ENCODE measurements at places on chromosomes 7 and 10.

DNA sequence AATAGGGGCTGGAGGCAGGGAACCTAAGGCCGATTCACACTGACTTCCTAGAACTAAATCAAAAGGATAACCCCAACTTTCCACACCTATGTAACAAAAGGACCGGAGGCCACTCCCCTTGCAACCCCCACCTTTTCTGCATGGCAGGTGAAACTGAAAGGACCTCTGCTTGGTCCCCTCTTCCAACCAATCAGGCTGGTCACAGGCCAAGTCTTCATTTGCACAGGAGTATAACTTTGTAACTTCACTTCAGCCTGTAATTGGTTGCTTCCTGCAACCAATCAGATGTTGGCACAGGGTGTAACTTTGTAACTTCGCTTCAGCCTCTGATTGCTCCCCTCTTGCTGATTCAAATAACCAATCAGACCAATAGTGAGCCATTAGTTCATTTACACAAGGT is 190.0 kb downstream of the FAM107B start:
- DNase-seq: no peak

GRCh38 chr10:78341953-78342614 is 308.4 kb downstream of the RPS24 start:
- no peak for DNase-seq

DNA sequence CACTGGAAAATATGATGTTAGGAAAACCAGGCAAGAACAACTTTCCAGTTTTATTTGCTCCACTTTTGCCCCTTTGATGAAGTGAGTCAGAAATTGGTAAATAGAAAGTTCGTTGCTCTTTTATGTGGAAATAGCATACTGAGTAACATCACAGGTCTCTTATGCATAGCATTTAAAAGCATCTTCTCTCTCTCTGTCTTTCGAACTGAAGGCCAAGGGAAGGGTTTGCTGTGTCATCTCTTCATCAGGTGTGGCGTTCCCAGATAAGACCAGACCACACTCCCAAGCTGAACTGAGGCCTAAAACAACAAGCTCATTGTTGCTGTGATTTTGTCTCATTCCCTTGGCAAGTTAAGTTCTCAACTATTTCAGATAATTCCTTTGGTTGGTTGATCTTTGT is 131.8 kb upstream of the GRB10 start:
- DNase-seq: no peak

- no peak for DNase-seq
Observed at GRCh38 chr10:9222917-9223316, 1168.4 kb downstream of the GATA3 start.

- DNase-seq: peak; percentile 62
Observed at GRCh38 chr10:34666008-34666704, 148.9 kb downstream of the PARD3 start.

- DNase-seq: no peak
Observed at GRCh38 chr10:36109399-36110023, 467.4 kb upstream of the FZD8 start.

DNA sequence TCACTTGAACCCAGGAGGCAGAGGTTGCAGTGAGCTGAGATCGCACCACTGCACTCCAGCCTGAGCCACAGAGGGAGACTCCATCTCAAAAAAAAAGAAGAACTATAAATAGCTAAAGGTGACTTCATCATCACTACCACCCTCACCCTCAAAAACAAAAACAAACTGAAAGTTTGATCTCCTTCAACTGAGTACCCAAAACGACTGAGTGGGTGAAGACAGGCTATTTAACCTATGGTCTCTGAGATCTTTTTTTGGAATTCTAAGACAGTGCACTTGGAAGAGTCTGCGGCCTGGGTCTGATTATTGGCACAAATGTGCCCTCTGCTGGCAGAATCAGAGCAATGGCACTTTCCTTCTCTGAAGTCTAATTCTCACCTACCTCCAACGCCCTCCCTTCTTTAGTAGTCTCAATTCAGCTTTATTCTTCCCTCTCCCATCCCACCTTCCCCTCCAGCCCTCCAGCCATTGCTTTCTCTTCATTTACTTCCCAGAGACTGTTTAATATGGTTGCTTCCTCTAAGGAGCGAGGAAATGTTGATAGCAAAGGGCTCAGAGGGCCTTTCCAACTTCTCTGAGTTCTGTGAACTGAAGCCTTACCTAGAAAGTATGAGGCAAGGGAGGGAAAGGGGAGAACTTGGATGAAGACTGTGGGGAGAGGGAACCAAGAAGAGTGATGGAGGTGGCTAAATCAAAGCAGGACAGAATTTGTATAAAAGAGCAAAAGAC is 2.9 kb upstream of the MYOZ1 start:
- DNase-seq: peak; percentile 78

DNA sequence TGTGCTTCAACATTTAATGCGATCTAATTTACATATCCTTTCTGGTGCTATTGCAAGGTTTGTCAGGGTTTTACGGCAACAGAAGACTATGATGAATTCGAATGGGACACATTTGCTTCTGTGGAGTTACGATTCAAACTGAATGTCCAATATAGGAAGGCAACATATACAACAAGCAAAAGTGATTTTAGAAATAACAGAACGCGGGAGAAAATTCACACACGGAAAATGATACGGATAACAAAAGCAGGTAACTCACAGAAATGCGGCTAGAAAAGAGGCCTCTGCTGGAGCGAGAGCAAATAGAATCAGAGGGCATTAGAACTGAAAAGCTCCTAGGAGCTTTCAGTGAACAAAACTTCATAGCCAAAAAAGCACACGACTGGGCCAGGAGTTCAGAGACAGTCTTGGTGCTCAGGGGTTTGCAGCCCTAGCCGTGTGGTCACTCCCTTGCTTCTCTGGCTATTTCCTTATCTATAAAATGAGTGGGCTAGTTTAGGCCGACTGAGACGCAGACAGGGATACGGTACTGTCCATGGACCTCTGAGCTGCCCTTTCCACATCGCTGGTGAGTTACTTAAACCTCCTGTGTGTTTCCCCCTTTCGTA is 557 bp upstream of the TAX1BP1 start:
- DNase-seq: peak; percentile 31

- DNase-seq: no peak
Observed at GRCh38 chr7:7673240-7673550, 32.6 kb downstream of the UMAD1 start.

GRCh38 chr10:43731486-43731885 is 82.8 kb upstream of the ZNF32 start:
- DNase-seq: no peak

- no peak for DNase-seq
Observed at GRCh38 chr10:5360318-5360915, 4.3 kb upstream of the UCN3 start.

- DNase-seq: no peak
Observed at GRCh38 chr7:152564656-152565250, 111.2 kb downstream of the XRCC2 start.

DNA sequence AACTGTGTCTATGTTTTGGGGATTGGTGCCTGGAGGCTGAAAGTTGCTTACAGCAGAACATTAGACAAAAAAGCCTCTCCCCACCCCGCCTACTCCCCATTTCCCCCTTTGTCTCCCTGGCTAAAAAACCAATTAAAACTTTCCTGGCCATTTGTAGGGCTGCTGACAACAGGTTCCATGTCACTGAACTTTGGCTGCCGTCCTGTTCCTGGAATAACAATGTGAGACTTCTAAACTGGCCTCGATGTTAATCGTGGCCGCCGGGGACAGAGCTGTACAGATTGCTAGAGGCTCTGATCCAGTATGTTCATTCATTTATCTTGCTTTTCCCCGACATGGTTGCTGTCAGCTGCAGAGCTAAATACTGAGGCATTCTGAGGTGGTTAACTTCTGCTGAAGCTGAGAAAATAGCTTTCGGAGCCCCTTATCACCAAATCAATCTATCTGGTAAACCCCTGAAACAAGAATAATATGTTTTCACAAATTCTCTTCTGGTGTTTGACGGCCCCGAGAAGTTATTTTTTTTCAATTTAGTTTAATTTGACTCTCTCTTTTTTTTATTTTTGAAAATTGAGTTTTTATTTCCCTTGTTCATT is 271.6 kb downstream of the GFRA1 start:
- no peak for DNase-seq

- no peak for DNase-seq
Observed at GRCh38 chr10:127275793-127276450, 79.5 kb upstream of the INSYN2A start.

- no peak for DNase-seq
Observed at GRCh38 chr7:17599733-17600339, 301.4 kb downstream of the AHR start.

- no peak for DNase-seq
Observed at GRCh38 chr7:159096736-159097581, 47.7 kb downstream of the VIPR2 start.

GRCh38 chr10:110034596-110034995 is 26.8 kb downstream of the ADD3 start:
- no peak for DNase-seq

DNA sequence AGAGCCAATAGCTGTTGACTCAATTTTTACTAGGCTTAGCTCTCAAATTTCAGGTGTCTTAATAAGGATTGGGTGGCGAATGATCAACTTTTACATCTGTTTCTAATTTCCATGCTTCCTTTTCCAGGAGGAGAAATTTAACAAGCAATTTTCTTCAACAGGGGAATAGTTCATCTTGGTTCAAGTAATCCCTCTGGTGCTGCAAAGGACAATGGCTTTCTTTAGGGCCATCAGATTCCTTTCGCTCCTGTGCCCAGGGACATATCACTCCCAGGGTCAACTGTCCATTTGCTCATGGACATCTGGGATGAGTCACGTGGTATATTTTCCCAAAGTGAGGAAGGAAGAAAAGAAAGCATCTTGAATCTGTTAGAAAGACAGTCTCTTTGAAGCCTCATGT is 313.3 kb downstream of the FRMD4A start:
- no peak for DNase-seq

All from GM13976 (cell line).